ENCODE measurements at places on chromosomes 7 and 10.

DNA sequence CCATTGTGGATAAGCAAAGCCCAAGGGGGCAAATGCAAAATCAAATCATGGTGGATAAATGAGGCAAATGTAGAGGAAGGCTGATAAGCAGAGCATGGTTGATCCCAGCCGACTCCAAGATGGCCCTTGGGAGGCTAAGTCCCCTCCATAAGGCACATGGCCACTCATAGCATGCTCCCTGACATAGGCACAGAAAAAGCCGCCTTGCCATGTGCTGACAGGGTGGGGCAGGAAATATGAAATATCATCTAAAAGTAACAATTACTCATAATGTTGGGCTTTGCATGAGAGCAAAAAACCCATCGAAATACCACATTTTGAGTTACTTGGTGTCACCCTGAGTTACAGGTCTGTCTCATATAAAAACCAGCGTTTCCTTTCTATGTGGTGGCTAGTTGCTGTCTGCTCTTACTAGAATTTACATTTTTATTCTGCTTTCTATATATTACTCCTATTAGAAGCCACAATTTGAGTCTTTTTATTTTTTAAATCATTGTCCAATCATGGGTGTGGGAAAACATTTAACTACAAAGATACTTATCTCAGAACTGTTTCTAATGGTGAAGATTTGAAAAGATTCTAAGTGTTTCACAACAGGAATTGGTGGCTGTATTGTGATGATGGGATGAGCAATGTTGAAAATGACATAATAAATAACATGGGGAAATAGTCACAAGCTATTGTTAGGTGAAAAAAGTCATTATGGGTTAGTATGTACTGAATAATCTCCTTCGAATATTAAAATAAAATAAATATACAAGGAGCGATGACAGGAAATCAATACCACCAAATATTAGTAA is 102.7 kb downstream of the CUBN start:
- peak; percentile 89 for DNase-seq

- DNase-seq: peak; percentile 77
Observed at GRCh38 chr10:14009371-14010100, 321.2 kb downstream of the FRMD4A start.

GRCh38 chr10:49260644-49261296 is 38.2 kb upstream of the C10orf71 start:
- no peak for DNase-seq

- DNase-seq: no peak
Observed at GRCh38 chr10:63458177-63458576, 7.6 kb downstream of the JMJD1C start.

DNA sequence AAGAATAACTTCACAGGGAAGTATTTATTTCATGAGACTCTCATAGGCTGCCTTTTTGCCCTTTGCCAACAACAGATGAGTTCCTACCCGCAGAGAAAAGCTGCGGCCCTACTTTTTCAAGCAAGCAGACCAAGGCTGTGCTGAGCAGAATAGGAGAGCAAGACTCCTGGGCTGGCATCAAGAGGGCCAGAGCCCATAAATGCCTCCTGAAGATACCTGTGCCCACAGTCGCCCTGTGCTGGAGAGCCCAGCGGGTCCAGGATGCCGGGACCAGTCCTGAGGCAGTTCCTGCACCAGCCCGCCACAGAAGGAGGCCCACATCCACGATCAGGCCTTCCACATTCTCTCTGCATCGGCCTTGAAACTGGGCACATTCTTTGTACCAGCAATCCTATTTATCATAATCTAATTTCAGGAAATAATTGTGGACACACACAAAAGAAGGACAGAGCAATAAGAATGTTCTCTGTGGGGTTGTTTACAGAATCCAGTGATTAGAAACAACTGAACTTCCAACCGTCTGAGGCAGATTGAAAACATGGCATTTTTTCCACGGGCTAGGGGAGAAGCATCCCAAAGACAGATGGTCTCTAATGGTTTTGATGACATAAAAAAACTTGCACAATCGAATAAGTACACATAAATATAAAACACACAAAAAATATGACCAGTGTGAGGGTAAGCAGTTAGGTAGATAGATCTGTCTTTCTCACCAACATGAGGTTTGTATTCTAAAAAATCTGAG is 95.6 kb downstream of the CPXM2 start:
- DNase-seq: no peak

GRCh38 chr7:6231184-6231583 is 41.2 kb downstream of the CYTH3 start:
- DNase-seq: no peak

- no peak for DNase-seq
Observed at GRCh38 chr10:28328346-28328745, 25.5 kb upstream of the MPP7 start.

- no peak for DNase-seq
Observed at GRCh38 chr7:78002021-78002420, 203.4 kb downstream of the PHTF2 start.

DNA sequence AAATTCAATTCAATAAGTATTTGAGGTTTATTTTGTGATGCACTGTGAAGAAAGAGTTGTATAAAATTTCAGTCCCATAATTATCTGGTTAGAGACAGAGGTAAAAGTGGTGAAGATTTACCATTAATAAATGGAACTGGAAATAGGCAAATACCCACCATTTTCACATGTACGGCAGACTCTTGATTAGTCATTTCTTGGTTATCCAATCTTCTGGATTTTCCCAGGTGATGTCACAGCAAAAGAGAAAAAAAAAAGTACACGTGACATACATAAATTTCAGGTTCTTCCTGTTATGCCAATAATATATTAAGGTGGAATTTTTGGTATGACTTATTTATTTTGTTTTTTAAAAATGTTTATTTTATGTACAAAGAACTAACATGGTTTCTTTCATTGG is 26.8 kb downstream of the NT5C3A start:
- DNase-seq: no peak

DNA sequence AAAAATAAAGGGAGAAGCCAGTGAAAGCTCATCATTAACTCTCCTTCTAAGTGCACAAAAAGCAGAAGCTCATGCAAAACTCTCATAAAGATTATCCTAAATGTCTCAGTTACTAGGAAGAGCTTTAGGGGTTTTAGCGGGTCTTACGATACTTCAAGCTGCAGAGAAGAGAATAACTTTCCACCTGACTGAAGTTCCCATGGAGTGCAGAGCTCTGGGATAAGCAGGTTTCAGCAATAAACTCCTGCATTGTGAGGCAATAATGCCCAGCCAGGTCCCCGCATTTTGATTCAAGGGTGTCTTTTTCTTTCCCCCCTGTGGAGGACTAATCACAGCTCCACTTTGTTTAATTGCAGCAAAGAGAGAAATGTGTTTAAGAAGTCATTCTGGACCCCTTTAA is 241.9 kb upstream of the SP8 start:
- no peak for DNase-seq

- no peak for DNase-seq
Observed at GRCh38 chr10:12797471-12798262, 203.8 kb downstream of the CCDC3 start.
